ENCODE measurements at places on chromosomes 12 and 14.

- no peak for DNase-seq
Measured at GRCh38 chr12:1706632-1706980, 15.7 kb downstream of the ADIPOR2 start.

- DNase-seq = peak; percentile 13
Measured at GRCh38 chr14:93090826-93091555, 24.7 kb downstream of the ITPK1 start.

GRCh38 chr14:100618763-100619320, 31.6 kb upstream of the BEGAIN start:
- DNase-seq = no peak

GRCh38 chr14:105335735-105336476, 21.4 kb downstream of the PACS2 start:
- no peak for DNase-seq

DNA sequence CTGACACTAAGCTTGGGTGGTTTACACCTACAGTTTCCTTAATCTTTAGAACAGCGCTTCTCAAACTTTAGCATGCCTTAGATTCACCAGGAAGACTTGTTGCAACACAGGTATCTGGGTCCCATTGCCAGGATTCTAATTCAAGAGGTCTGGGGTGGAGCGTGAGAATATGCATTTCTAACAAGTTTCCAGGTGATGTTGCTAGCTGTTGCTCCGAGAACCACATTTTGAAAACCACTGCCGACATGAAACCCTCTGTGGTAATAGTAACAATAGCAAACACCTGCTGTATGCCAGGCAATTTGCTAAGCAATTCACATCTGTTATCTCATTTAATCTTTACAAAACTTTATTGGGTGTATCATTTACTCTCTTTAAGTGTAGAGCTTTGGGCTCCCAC, 58.6 kb downstream of the TRHDE start:
- DNase-seq = no peak

DNA sequence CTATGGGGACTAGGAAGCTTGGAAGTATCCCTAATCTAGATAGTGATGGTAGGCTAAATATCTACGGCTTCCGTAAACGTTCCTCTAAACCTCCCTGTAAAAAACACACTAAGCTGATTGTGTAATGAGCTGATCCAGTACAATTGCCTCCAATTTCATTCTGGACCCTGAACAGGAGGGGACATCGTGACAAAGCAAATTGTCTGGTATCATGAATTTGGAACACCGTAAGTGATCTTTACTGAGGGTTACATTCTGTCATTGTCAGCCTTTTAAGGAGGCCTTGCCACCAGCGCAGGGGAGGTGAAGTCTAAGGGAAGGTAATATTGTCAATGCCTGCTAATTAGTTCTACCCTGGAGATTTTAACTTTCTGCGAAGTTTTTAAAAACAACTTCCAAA, 487 bp upstream of the MGST1 start:
- DNase-seq = no peak

- DNase-seq = no peak
Measured at GRCh38 chr12:69061574-69061973, 128.6 kb upstream of the CPM start.

DNA sequence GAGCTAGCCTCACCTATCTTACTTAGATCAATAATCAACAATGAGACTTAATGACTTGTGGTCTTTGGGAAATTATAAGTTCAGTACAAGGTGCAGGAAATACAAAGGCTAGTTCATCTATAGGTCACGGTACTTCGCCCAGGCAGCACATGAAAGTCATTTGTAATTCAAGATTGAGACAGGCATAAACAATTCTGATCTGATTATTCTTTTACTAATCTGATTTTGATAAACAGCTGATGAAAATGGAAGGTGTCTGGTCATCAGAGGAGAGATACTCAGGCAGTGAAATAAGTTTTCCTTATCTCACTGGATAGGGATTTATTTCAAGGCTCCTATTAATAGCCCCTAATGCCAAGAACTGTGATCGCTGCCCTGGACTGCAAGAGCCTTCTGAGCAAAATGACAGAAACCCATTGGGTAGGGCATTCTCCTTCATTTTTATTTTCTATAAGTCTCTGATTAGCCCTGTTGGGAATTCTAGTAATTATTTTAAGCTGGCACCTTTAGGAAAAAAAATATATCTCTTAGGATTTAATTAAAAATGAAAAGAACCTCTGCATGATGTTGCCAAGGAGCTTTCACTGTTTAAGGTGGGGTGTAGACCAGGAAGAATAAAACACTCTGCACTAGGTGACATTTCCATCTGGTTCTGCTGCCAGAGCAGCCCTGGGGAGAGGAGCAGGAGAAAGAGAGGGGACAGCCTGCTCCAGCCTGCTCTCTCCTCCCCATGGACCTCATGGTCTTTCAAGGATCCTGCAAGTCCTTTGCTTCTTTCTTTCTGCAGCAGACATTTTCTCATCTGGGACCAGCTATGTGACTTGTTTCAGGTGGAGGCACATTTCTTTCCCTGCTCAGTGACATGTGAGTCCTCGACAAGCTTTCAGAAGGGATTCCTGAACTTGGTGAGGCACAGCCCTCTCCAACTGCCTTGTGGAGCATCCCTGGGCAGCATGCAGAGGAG, 44.8 kb downstream of the SSPN start:
- DNase-seq = no peak

DNA sequence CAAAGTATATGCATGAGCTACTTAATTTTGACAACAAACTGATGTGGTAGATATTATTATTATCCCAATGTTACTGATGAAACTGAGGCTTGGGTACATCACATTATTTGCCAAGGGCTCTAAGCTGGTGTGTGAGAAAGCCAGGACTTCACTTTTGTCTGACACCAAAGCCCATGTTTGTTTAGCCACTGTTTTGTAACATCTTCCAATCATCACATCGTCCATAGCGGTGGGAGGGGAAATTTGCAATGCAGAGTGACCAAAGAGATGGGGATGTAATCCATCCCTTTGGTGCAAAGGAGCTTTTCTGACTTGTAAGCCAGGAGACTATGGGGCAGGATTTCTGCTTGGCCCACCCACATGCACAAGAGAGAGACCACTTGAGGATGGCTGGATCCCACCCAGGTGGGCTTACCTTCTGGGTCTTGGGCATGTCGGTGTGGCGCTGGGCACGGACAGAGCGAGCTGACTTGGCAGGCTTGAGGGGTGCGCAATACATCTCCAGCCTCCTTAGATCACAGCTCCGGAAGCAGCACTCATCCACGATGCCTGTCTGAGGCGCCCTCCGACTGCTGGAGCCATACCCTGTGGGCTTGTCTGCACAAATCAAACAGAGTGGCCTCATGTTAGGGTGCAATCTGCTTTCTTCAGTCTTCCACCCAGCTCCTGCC, 61.1 kb downstream of the IGF1 start:
- no peak for DNase-seq

- no peak for DNase-seq
Measured at GRCh38 chr14:94491511-94491910, 15.5 kb upstream of the SERPINA9 start.

DNA sequence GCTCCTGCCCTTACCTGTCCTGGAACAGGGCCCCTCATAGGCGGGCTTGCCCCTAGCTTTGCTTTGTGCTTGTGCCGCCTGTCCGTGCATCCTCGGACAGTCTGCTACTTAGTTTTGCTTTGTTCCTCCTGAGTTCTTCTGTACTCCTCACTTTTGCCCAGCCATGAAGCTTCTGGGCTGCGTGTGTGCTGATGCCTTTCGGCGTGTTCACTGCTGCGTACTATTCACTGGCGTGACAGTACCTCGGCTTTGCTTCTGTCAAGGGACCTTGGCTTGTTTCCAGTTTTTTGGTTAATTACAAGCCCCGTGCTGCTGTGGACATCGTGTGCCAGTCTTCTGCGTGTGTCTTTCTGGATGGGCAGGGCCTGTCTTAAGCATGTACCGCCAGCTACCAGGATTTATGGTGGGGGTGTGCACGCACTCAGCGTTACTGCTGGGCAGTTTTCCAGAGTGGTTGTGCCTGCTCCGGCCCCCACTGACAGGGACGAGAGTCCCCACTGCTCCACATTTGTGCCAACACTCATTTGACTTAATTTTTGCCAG, 2.5 kb downstream of the PACS2 start:
- DNase-seq = peak; percentile 18
